ENCODE measurements at places on chromosomes 4 and X. TPM values are rescaled to one million over a fixed set of nuclear protein-coding genes. Genes with fewer than 3 reads are reported as not detected.

Gene SULT1E1
- not detected for total RNA-seq

Gene DCHS2
- total RNA-seq = 0.28 TPM

Gene MAP7D2
- total RNA-seq = not detected

Gene ADH1C
- total RNA-seq = 2.6 TPM

Gene HEPH
- total RNA-seq = 22.2 TPM

Gene LONRF3
- 5.7 TPM for total RNA-seq

GRCh38 chr4:119675391-119675790, 46.8 kb upstream of the PDE5A start:
- DNase-seq = no peak

DNA sequence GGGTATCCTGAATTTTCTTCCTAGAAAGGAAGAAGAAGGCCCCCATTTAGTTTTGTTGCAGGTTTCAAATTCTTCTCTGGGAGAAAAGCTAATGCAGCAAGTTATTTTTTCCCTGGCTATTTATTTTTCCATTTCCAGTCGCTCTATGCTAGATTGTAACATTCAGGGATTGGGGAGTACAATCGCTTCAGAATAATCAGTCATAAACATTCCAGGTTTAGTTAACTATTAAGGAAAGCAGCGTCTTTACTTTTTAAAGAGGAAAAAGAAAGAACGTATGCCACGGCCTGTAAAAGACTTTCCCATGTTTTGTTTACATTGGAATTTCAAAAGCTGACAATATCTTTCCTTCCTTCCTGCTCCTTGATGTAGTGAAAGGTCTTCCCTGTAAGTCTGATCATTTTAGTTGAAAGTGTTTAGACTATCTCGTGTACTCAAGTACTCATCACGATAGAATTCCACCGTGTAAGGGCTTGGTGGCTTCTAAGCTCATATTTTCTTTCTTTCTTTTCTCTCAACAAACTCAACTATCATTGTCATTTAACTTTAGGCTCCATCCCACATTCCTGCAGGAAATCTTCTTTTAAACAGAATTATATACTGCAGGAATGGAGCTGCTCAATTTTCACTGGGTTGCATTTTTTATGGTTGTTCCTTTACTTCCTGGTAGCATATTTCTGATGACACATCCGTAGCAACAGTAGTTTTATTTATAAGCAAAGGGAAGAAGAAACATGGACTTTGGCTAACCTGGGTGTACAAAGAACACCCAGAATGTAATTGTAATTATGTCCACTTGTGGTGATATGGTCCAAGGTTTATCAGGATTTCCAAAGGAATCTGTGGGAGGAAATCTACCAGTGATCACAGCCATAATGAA, 213.1 kb upstream of the FAT1 start:
- no peak for DNase-seq

DNA sequence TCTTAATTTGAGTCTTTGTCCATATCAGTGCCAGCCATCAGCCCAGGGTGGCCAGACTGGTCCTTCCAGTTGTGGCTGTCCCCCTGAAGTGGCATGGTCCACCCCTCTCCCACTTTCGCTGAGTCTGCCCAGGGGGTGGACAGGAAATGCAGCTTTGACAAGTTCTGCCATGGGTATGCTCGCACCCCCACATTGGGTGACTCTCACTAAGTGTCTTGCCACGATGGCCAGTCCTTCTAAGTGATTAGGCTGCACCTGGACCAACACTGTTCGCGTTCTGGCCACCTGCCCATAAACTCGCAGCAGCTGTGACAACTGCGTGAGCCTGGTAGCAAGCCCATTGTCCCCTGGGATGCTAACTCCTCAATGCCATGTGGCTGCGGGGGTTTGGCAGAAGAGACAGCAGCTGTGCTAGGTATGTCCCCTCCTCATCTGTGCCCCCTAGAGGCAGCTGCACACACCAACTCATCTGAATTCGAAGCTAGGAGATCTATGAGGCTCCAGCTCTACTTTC, 10.0 kb upstream of the LNX1 start:
- DNase-seq = no peak

- DNase-seq = no peak
These were observed 136.1 kb downstream of the MAD2L1 start for GRCh38 chr4:119930546-119930945.

GRCh38 chr4:185210102-185210981, 944 bp downstream of the SNX25 start:
- peak; percentile 89 for DNase-seq

DNA sequence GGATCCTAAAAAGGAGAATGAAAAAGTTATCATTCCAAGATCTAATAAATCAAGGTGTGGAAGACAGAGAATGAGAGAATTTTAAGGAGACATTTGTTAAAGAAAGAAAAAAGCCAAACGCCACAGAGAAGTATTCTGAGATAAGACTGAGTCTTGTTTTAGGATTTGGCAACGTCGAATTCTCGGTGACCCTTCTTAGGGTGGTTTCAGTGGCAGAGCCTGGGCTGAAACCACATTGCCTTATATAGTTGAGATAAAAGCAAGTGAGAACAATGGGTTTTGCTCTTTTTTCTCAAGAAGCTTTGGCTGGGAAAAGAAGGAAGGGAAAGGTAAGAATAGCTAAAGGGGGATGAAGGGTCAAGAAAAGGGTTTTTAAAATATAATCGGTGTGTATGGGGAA, 209.4 kb downstream of the VEGFC start:
- DNase-seq = no peak

- no peak for DNase-seq
These were observed 65.5 kb upstream of the LAS1L start for GRCh38 chrX:65600106-65600505.

DNA sequence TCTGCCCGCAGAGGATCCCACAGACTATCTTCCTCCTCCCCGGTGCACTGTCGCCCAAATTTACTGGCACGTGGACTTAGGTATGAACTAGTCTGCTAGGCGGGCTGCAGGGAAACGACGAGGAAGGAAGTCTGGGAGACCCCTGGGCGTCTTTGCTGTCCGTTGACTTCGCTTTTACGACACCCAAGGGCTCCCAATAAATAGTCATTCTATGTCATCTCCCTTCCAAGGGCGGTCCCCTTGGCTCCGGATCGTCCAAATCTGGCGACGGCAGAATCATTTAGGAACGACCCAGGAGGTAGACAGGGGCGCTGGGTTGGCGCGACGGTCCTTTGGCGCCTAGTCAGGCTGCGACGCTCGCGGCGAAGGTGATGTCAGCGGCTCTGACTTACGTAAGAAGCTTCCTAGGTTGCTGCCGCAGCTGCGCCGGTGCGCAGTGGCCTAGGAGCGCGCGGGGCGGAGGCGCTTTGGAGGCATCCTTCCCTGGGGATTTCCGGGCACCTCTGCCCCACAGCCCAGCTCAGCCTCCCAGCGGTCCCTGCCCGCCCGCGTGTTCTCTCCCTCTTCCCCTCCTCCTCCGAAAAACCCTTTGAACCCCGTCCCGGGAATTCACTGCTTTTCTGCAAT, 2.2 kb downstream of the NHS start:
- peak; percentile 82 for DNase-seq

- no peak for DNase-seq
These were observed 15.1 kb downstream of the SLC2A9 start for GRCh38 chr4:10006231-10006600.

DNA sequence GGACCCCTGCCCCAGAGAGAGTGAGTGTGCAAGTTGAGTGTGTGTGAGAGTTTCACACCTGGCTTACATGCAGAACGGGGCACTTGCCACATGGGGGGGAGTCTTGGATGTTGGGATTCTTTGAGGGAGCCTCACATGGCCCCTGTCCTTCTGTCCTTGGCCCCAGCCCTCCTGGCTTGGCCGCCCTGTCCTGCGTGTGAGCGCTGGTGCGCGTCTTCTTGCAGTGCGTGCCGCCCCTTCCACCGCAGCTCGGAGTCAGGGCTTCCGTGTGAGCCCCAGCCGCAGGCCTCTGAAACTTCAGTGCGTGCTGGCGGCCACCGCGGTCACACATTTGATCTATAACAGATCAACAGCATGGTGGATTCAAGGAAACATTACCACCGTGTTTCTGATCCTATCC, 30.1 kb upstream of the HGFAC start:
- peak; percentile 63 for DNase-seq

DNA sequence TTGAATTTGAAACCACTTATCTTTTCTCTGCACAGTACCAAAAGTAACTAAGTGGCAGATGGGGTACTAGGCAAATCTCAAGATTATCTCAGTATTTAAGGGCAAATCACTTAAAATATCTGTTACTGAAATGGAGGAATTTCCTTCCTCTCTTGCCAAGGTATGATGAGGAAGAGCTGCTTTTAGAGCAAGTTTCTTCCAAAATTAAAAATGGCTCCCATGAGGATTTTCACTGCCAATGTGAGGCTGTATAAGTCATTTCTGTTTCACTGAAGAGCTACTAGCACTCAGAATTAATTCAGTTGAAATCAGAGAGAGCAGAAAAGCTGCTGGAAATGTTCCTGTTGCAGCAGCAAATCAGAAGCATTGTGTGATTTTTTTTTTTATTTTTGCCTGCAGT, 43.4 kb downstream of the GABRB1 start:
- DNase-seq = no peak

DNA sequence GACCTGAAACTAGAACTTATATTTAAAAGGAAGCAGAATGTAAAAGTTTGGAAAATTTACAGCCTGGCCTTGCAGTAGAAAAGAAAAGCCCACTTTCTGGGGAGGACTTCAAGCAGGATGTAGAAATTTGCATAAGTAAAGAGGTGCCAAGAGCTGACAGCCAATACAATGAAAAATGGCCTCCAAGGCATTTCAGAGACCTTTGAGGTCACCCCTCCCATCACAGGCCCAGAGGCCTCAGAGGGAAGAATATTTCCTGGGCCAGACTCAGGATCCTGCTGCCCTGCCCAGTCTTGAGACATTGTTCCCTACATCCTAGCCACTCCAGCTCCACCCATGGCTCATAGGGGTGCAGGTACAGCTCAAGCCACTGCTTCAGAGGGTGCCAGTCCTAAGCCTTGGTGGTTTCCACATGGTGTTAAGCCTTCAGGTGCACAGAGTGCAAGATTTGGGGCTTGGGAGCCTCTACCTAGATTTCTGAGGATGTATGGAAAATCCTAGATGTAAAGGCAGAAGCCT, 518.9 kb upstream of the INTU start:
- DNase-seq = no peak

Data from posterior vena cava (tissue), 2 donors.